ENCODE measurements at places on chromosomes 5 and 9. TPM values are rescaled to one million over a fixed set of nuclear protein-coding genes. Genes with fewer than 3 reads are reported as not detected.

NUTM2G gene
- not detected for total RNA-seq

OTULIN gene
- total RNA-seq, result 15.4 TPM

RNF224 gene
- not detected for total RNA-seq

PTGER4 gene
- 39.5 TPM for total RNA-seq

CATSPER3 gene
- total RNA-seq, result 0.19 TPM

TMEM232 gene
- 0.75 TPM for total RNA-seq

PCDHB7 gene
- 0.45 TPM for total RNA-seq

STC2 gene
- total RNA-seq, result 303 TPM

Measured in endothelial cell of coronary artery (primary cell).